ENCODE measurements at places on chromosomes 3 and 15.

- DNase-seq = no peak
These were observed 12.7 kb upstream of the CFAP100 start for GRCh38 chr3:126381966-126382365.

GRCh38 chr3:158494673-158495072, 76.3 kb upstream of the MLF1 start:
- DNase-seq = no peak

GRCh38 chr3:128504963-128505730, 12.1 kb upstream of the GATA2 start:
- no peak for DNase-seq

DNA sequence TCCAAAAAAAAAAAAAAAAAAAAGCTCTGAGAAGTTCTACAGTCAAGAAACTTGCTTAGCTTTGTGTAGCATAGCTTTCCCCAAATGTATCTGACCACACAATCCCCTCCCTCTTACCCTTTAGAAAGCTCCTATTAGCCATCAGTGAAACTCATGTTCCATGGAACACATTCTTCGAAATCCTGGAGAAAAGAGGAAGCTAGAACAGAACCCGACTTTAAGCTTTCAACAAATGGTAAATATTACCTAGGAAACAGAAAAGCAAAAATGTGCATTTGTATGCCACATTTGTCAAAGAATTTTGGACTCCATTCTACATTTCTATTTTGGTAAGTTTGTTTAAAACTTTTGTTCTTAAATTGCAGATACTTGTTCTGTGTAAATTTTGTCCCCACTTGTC, 17.4 kb upstream of the CRTC3 start:
- DNase-seq = no peak

DNA sequence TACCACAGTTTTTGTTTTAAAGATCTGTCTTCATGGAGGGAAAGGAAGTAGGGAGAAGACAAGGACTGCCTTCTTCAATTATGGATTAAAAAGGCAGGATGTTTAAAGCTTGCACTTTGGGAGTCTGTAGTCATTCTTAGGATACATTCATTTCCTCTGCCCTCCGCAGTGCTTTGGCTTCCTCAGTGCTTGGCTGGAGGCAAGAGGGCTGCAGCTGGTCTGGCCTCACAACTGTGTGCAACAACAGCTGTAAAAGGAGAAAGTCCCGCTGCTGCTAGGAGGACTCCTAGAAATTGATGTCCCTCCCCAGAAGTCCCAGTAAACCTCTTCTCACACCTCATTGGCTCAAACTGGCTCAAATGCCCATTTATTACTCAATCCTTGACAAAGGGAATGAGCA, 54.4 kb upstream of the PPP2R3A start:
- DNase-seq = no peak

GRCh38 chr3:25493246-25493645, 65.2 kb downstream of the RARB start:
- DNase-seq = no peak

DNA sequence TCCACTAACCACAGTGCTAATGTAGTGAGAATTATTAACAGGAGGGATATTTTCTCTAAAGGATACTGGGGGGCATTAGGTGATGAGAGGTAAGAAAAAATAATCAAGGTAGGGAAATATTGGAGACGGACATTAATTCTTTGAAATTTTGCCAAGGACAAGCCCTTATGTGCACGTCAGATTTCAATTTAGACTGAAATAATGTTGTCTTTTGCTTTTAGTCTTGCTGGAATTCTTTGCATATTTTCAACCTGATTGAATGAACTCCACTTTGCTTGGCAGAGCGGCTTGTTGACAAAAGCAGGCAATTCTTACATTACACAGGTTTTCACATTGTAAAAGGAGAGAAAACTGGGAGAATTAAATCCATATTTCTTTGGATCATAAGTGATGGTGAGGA, 25.0 kb upstream of the C3orf52 start:
- no peak for DNase-seq

GRCh38 chr15:85692873-85693272, 101.9 kb downstream of the KLHL25 start:
- peak; percentile 80 for DNase-seq

- DNase-seq = no peak
These were observed 4.0 kb downstream of the PDHB start for GRCh38 chr3:58429657-58430056.

DNA sequence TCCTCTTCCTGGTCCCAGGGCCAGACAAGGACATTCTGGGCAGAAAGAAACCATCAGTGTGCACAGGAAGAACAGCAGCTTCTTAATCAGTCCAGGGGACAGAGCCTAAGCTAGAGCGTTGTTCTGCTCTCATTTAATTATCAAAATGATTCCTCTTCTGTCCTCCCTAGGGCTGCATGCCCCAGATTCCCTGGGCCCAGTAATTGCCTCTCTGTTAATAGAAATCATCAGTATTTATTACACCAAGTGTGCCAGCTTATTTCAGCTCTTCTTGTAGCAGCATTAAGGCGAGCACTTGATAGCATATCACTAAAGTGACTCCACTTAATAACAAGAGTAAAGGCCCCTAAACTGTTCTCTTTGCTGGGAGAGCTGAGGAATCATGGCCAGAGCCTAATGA, 72.1 kb downstream of the WDR76 start:
- DNase-seq = no peak

DNA sequence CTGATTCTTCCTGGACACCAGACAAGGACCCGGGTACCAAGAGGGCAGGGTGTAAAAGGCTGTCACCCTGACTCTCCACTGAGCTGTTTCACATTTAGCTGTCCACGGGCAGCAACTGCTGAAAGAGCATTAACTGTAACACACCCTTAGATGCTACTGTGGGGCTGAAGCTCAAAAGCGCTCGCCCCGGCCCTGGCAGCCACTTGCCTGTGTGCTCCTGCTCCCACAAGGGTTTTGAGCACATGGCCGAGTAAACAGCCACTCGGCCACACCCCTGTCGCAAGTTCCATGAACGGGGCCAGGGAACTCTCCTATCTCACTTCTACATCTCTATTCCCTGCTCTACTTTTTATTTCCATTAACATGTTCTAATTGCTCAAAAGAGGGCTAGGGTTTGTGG, 421.7 kb downstream of the TUSC7 start:
- no peak for DNase-seq

- no peak for DNase-seq
These were observed 95.2 kb downstream of the SPATA16 start for GRCh38 chr3:173045770-173046382.

- no peak for DNase-seq
These were observed 30.6 kb upstream of the CERS3 start for GRCh38 chr15:100559330-100559729.

GRCh38 chr15:60682115-60682514, 203.2 kb upstream of the ICE2 start:
- DNase-seq = no peak

DNA sequence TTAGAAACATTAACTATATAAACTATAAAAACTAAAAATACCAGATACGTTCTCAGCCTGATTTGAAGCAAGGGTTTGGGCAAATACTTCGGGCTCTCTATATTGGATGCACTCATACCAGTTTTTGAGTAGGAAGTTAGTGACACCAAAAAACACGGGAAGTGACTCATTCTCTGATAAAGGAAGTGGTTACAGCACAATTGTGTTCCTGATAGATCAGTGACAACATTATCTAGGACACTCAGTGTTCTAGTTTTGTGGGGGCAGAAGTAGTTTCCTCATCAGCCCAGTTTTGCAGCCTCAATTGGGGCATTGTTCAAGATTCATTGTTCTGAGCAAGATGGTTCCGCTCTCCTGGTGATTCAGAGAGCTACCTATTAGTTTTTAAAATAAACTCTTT, 469.6 kb upstream of the DPPA4 start:
- DNase-seq = peak; percentile 82

DNA sequence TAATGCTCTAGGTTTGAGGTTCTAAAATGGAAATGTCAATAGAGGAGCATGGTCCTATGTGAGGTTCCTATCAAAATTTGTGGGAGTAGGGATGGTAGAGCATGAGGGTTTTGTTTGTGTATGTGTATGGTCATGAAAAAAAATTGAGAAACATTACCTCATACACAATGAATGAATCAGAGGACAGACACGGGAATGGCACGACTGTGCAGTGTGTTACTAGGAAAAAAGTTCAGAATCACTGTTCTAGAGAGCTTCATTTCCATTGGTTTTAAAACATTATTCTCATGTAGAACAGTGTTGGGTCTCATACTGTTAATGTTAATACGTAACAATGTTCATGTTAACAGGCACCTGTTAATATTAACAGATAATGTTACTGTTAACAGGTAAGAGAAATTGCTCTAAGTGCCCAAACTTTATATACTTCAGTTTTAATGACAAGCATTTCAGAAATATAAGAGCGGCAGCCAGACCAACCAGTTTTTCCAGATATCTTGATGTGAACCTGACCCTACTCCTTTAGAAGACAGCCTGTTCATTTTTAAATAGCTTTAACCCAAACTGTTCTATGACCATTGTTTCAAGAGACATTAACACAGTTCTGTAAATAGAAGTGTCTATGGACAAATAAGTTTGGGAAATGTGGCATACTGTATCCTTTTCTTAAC, 48.0 kb downstream of the SLC15A2 start:
- DNase-seq = no peak

DNA sequence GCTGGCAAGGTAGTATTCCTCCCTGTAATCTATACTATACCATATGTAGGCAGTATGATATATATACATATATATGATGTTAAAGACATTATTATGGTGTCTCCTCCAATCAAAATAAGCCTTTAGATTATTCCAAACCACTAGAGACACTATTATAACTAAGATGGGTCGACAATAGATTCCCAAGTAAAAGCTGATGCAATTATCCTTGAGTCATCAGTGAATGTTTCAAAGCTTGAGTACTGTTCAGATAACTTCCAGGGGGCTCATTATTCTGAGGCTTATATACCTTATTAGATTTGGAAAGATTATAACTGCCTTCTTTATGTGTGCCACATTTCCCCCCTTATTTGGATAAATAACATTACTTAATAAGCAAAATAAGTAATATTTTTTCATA, 11.9 kb upstream of the C3orf38 start:
- DNase-seq = no peak

DNA sequence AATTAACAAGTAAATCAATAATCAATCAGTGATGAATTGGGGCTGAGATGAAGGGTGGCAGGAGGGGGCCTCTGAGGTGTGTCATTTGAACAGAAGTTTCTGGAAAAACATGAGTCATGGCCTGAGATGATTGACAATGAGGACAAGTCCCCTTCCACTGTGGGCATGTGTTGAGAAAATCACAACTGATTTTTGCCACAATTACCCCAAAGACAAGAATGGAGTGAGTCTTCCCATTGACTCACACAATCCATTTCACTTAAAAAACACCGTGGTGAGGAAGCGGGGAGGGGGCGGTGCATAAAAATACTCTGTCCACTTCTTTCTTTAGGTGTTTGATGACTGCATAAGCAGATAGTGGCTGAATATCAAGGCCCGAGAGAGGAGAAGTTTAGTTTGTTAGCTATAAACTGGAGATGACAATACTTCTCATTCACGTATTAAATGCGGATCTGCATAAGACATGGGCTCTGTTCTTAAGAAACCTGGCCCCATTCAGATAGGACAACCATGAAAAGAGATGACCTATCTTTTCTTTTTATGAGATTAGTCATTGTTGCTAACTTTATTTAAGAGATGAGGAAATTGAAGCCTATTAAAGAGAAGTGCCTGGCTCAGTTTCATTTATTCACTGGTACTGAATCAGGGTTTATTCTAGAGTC, 34.7 kb downstream of the SHC4 start:
- no peak for DNase-seq

- DNase-seq = no peak
These were observed 167.2 kb downstream of the SPATA16 start for GRCh38 chr3:172973799-172974198.

DNA sequence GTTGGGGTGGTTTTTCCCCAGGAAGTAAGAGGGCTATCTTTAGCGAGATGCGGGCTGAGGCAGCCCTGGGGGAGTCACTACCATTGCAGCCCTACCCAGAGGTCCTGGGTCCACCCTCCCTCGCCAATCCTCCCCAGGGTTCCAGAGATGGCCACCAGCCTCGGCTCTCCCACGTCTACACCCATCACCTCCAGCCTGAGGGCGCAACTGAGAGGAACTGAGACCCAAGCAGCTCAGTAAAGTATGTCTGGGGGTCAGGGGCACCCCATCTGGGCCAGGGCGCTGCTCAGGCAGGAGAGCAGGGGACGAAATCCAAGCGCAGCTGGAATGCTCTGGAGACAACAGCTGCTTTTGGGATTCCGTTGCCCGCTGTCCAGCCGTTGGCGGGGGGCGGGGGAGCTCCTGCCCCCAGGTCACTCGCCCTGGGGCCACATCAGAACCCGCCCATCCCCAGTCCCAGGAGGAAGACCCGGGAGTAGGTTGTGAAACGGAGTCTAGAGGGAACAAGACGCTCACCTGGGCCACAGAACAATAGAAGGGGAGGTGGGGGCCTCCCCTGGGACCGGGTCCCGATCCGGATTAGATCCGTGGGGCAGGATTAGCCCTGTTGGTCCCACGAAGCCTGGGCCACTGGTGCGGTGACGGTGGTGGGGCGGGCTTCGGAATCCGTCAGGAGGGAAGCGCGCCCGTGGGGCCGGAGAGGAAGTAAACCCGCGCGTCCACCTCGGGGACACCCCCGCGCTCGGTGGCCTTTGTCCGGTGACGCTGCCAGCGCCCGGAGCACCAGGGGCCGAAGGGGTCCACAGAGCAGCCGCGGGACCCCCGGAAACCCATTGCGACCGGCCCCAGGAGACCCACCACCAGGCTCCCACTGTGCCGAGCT, 1.4 kb upstream of the NDUFAF3 start:
- peak; percentile 39 for DNase-seq

DNA sequence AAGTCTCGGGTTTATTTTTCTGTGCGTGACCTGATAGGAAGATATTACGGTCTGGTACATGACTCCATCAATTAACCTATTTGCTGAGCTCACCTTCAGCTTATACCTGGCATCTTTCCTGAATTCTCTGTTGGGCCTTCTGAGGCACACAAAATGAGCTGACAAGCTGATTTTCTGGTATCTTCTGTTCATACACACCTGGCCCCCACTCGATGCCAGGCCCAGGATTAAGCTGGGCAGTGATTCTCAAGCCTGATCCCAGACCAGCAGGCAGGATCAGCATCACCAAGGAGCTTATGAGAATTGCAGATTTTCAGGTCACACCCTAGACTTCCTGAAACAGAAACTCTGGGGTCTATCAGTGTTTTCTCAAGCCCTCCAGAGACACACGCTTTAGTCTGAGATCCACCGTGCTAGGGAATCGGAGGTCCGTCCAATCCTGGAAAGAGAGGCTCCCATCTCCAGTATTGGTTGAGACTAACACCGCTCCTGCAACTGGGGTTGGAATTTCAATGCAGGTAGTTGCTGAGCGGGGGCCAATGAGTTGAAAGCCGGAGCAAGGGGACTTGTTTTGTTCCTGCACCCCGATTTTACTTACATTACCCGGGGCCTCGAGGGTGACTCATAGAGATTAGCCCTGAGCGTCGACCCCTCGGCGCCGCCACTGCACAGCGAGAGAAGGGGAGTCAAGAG, 636 bp upstream of the EIF1B start:
- no peak for DNase-seq

GRCh38 chr3:150544041-150544440, 2.3 kb downstream of the SERP1 start:
- DNase-seq = no peak

DNA sequence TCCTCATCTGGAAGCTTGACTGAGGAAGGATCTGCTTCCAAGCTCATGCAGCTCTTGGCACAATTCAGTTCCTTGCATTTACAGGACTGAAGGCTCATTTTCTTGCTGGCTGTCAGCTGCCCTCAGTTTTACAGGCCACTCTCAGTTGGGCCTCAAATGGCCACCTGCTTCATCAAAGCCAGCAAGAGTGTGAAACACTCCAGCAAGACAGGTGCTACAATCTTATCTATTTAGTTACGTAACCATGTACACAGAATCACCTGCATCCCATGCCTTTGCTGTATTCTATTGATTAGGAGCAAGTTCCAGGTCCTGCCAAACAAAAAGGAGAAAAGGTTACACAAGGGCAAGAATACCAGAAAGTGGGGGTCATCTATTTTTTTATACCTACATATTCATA, 40.8 kb downstream of the RHCG start:
- DNase-seq = no peak
